ENCODE measurements at places on chromosomes 16 and 17.

- no peak for DNase-seq
Observed at GRCh38 chr17:55482591-55483389, 28.5 kb downstream of the SMIM36 start.

DNA sequence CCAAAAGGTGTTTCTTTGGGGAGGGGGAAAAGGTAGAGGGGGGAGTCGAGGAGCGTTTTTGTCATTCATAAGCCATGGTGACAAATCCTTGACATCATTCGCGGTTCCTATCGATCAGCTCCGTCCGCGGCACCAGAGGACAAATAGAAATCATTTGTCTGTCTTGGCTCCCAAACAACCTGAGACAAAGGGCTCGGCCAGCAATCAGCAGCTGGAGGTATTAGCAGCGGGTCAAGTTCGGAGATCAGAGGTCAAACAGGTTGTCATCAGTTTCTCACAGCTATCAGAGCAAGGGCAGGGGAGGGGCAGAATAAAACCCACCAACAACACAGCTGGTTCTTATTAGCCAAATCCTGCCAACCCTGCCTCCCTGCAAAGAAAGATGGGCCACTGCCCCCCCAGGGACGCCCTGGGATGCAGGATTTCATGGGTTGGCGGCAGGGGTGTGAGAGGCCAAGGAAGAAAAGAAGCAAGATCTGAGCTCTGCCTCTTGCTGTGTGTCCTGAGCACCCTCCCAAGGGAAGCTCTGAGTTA is 145.3 kb upstream of the LHX1 start:
- DNase-seq = no peak

DNA sequence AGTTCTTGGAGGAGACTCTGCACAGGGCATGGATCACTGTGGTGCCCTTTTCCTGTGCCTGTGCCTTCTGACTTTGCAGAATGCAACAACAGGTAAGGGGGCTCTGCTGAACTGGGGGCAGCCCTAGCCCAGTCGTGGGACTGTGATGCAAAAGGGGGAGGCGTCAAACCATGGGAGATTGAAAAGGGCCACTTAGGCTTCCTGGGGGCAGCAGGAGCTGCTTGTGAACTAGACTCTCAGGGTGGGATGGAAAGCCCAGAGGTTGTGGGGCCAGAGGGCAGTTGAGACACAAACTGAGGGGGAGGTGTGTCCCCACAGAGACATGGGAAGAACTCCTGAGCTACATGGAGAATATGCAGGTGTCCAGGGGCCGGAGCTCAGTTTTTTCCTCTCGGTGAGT is 19.6 kb downstream of the ADGRG5 start:
- no peak for DNase-seq

DNA sequence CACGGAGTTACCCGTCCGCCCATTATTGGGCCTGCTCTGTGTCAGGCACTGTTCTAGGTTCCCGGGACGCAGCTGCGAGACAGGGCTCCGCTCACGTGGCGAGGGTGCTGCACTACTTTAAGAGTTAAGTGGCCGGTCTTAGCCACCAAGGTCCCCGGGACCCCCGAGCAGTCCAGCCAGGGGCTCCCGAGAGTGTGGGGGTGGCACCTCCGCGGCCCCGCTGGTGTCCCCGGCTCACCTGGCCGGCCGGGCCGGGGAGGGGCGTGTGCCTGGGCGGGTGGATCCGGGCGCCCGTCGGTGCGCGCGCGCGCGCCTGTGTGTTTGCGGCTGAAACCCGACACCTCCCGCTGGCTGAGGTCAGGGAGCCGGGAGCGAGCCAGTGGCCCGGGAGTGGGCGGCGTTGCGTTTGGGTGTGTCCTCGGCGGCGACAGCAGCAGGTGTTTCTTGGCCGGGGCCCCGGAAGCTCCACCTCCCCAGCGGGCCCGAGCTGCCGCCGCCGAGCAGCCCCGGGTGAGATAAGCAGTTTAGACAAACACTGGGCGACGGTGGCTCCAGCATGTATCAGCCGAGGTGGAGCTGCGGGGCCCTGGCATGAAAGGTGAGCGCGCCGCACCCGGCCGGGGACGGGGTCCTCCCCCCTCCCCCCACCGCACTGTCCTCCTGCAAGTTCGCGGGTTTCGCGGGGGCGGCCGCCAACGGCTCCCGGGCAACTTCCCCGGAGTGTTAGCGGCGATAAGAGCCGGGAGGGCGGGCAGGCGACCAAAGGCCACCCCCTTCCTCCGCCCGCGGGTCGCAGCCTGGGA is at the start of gene GSE1:
GSE1 (plus strand) TSS at position 522 of the 803 bp plus-strand sequence; CDS start at position 592, 70 bp downstream.
- DNase-seq = no peak

DNA sequence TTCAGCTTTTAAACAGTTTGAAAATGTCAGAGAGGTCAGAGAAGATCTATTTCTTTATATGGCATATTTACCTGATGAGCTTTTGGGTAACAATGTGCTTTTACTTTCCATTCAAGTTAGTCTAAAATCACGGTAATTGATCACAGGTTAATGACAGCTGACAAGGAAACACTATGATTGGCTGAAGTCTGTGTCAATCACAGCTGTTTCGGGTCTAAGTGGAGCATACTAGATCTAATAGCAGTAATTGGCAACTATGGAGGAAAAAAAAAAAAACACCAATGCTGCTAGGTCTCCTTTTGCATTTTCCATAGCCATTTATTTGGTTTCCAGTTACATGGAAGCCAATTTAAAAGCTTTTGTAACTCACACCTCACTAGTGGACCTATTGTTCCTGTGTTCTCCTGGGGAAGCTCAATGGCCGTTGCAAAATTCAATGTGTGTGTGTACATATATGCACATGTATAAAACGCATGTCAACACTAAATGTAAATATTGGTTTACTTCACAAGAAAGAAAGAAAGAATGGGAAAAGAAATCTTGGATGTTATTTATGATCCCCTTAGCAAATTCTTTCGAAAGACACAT is 568.3 kb upstream of the ZFHX3 start:
- DNase-seq = no peak

GRCh38 chr17:5378566-5379207 is 40.8 kb downstream of the NUP88 start:
- DNase-seq = no peak

- DNase-seq = no peak
Observed at GRCh38 chr17:70184770-70185169, 15.4 kb downstream of the KCNJ2 start.

- no peak for DNase-seq
Observed at GRCh38 chr17:58564971-58565370, 50.5 kb upstream of the MTMR4 start.

DNA sequence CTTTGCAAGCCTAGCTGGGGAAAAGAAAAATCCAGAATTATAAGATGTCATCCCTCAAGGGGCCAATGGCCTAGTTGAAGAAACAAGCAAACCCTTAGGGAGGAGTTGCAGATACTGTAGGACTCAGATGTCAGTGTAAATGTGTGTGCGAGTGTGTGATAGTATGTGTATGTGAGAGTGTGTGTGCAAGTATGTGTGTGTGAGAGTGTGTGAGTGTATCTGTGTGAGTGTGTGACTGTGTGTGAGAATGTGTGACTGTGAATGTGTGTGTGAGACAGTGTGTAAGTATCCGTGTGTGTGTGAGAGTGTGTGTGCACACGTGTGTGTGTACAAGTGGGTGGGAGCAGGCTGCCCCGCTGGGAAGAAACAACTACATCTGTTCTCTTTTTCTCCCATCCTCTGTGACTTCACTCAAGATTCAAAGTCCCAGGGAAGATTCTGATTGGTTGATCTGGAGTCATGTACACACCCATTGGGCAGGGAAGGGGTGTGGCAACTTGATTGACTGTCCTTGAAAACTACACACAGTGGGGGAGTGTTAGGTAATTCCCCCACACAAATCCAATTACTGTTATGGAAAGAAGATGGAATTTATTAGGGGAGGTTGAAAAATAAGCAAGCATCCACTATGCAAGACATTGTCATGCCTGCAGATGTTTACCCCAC is 40.7 kb downstream of the IRX3 start:
- no peak for DNase-seq

GRCh38 chr17:71184716-71185115 is 936.1 kb upstream of the SOX9 start:
- no peak for DNase-seq

DNA sequence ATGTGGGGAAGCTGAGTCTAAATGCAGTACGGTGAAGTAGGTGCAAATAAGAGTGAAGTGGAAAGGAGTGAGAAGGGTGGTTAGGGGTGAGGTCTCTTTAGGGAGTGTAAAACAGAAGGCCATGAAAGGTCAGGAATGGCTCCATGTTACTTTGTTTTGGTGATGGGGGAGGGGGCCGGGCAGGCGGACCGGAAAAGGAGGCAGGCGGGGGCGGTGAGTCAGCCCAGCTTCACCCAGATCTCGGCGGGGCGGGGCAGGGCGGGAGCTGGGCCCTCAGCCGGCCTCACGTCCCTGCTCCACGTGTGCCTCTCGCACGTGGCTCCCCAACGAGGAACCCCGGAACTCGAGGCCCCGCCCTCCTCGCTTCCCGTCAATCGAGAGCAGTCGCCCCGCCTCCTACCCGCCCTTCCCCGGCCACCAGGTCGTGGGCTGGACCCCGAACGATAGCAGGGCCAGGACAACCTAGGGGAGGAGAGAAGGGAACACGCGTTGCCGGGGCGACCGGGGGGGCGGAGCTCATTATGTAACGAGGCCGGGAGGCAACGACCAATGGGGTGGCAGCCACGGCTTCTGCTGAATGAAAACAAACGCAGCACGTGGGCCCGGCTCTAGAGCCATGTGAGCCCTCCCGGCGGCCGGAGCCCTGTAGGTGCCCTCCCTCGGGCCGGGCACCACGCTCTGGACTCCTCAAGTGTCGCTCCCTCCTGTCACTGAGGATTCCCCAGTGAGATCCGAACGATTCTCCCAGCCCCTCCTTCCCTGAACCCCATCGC is 1.4 kb downstream of the NR1D1 start:
- peak; percentile 98 for DNase-seq

DNA sequence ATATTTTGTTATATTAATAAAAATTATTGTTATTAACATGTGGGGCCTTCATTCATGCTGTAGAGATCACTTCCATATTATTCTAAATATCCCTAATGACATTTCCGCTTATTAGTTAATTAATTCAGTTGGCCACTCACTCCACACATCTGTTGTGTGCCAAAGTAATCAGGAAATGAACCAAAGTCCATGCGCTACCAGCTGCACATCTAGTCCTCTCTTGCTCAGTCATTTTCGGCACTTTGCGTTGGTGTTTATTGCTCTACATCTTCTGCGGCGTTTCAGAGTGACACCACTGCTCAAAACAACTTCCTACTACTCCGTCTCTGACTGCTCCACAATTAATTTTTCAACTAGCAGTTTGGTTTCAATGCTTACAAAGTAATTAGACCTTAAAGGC is 101.4 kb upstream of the ZFHX3 start:
- DNase-seq = no peak

DNA sequence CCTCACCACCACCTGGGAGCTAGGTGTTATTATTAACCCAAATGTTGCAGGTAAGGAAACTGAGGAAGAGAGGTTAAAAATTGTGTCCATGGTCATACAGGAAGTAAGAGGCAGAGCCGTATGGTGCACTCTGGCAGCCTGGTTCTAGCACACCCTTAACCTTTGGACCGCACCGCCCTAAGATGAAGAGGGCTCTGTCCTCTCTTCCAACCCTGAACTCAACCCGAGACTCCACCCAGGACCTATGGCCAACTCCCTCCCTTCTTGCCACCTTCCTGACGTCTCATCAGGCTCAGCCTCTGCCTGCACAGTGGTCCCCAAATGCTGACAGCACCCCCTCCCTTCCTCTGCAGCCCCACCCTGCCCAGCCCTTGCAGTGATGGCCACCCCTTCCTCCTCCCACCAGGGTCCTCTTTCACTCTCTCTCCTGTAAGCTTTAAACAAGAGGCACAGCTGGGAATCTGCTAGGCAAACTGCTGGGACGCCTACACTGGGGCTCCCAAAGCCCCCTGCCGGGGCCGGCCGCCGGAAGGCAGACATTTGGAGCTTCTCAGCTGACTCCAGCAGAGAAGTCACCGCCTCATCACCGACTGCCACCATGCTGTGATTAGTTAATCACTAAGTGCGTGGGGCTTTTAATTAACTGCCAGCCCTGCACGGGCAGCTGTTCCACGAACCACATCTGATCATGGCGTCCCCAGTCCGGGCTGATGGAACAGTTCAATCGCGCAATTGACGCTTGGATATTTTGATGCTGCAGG is 16.7 kb upstream of the C16orf78 start:
- no peak for DNase-seq

DNA sequence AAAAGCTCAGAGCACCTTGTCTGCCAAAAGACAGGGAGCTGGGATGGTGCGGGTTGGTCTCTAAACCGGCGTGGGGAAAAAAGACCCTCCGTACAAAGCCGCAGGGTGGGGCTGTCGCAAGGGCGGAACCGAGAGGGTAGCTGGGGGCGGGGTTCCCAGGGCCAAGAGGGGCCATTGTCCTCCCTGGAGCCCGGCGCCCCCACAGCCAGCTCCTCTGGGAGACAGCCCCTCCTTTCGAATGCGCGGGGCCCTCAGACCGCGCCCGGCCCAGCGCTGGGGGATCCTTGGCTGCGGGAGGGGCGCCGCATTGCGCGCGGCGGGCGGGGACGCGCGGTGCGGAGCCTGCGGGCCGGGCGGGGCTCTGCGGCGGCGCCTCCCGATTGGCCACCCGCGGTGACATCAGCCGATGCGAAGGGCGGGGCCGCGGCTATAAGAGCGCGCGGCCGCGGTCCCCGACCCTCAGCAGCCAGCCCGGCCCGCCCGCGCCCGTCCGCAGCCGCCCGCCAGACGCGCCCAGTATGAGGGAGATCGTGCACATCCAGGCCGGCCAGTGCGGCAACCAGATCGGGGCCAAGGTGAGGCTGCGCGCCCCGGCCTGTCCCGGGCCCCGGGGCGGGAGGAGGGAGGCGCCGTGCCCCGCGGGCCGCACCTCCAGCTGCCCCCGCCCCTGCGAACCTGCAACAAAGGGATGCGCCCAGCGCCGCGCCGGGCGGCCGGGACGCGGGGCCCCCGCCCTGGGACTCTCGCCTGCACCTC is at the start of gene TUBB3:
TUBB3 (plus strand) TSS at position 459 of the 756 bp plus-strand sequence; CDS start at position 519, 60 bp downstream.
- DNase-seq = peak; percentile 87

DNA sequence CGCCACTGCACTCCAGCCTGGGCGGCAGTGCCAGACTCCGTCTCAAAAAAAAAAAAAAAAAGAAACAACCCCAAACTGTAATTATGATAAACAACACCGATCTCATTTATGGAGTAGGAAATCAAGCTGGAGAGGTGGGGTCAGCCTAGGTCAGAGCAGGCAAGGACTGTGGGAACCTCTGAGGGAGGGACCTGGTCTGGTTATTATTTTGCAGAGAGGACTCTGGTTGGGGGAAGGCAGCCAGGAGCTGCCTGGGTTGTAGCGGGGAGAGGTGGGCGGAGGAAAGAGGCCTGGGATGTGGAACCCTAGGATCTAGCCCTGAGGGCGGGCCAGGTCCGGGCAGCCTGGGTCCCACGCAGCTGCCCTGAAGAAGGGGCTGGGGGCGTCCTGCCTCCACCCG is 10.9 kb upstream of the HS3ST6 start:
- no peak for DNase-seq

DNA sequence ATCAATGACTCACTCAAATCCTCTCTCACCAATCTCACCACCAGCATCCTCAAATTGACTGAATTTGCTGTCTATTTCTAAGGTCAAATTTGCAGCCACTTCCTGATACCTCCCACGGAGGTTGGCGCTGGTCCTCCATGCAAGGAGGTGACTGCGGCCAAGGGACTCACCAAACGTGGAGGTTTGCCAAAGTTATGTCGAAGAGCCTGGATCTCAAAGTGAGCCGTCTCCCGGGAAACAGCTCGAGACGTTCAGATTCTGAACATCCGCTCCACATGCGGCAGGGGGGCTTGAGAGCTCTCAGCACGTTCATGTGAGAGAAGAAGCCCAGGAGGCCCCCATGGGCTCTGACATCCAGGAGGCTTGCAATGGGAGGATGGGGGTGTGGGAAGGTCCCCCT is 22.6 kb downstream of the LGALS3BP start:
- no peak for DNase-seq
